Stimulated activated naive CD4-positive, alpha-beta T cell (primary cell): ENCODE measurements at places on chromosomes 4 and X.

- no peak for DNase-seq
Observed at GRCh38 chr4:73763877-73764276, 23.5 kb downstream of the CXCL8 start.

DNA sequence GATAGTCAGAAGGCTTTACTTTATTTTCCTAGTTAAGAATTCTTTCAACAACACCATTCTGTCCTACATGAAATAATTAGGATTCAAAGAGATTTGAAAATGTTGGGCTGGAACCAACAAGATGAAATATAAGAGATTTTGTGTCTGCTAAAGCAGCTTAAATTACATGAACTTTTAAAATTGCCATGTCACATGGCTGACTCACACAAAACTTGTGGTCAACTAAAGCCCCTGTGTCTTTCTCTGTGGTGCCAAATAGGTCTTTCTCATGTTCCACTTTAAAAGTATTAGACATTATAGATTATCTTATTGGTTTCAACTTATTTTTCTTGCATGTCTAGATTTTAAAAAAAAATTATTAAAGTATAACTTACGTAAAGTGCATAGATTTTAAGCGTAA lies 60.8 kb upstream of the FHL1 start:
- no peak for DNase-seq

DNA sequence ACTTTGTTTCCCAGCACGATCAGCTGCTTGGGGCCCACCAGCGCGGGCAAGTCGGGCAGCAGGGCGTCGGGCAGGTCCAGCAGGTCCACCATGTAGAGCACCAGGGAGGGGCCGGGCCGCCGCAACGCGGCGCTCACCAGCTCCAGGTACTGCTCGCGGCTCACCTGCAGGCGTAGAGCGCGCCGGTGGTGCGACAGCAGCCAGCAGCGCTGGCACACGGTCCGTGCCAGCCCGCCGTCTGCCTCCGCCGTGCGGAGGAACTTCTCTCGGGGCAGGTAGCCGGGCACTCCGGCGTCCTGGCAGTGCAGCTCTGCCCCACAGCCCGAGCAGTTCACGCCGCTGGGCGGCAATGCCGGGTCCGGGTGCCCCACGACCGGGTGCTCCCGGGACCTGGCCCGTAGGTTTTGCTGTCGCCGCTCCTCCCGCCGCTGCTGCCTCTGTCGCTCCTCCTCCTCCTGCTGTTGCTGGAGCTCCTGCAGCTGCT lies 527 bp downstream of the NOA1 start:
- DNase-seq: peak; percentile 56

DNA sequence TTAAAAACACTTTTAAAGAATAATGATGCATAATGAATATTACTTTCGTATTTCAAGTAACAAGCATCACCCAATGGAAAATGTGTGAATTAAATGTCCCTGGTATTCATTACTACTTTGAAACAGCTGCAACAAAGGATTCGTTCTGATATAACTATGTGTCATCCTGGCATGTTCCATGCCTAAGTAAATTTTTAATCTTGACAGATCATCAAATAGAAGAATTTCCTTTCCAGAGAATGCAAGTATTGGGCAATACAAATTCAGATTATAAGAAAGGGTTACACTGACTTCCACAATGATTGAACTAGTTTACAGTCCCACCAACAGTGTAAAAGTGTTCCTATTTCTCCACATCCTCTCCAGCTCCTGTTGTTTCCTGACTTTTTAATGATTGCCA lies 105.3 kb downstream of the SPCS3 start:
- no peak for DNase-seq

- DNase-seq: no peak
Observed at GRCh38 chr4:145337391-145337790, 144.3 kb upstream of the SMAD1 start.

GRCh38 chr4:10417740-10418139 lies 39.5 kb downstream of the ZNF518B start:
- no peak for DNase-seq

DNA sequence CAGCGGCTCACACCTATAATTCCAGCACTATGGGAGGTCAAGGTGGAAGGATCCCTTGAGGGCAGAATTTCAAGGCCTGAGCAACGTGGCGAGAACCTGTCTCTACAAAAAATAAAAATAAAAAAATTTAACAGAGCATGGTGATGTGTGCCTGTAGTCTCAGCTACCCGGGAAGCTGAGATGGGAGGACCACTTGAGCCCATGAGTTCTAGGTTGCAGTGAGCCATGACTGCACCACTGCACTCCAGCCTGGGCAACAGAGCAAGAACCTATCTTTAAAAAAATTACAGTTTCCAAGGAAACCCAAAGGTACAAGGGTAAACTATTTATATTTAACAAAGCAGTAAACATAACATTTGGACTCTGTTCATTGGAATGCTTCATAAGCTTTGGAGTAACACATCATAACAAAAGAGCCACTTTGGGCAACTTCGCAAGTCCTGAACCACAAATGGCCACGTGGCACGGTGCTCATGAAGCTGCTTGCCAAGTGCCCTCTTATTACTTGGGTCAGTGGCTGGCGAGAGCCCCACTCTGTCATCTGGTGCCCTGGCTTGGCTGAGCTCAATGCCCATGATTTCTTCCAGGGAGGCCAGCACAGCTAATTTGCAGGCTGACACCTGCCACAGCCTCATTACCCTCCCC lies 165.6 kb downstream of the SH3KBP1 start:
- DNase-seq: no peak

DNA sequence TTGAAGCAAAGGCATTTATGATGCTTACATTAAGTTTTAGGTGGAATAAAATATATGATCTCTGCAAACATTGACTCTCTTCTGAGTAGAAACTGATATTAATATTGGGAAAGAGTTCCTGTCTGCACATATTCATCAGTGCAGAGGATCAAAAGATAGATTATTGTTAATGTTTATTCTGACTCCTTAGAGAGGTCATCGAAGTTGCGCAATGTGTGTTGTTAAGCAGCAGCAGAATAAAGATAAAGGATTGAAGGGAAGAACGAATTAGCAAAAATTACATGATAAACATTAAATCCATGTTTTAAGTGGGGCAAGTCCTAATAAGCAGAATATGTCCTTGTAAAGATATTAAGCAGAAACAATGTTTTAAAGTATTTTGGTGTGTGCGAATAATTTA lies 72.6 kb upstream of the MBNL3 start:
- DNase-seq: no peak

- DNase-seq: no peak
Observed at GRCh38 chr4:185833055-185833598, 21.1 kb upstream of the SORBS2 start.

- DNase-seq: no peak
Observed at GRCh38 chr4:646460-646859, 21.1 kb downstream of the PDE6B start.

GRCh38 chrX:920234-920799 lies 289.7 kb downstream of the SHOX start:
- no peak for DNase-seq

GRCh38 chr4:127179256-127180087 lies 453.3 kb upstream of the INTU start:
- DNase-seq: no peak

- no peak for DNase-seq
Observed at GRCh38 chrX:102697494-102697893, 14.8 kb upstream of the GPRASP2 start.

- no peak for DNase-seq
Observed at GRCh38 chr4:15912961-15913630, 25.4 kb downstream of the FGFBP1 start.

- peak; percentile 65 for DNase-seq
Observed at GRCh38 chr4:76067652-76068286, 6.7 kb upstream of the ART3 start.

DNA sequence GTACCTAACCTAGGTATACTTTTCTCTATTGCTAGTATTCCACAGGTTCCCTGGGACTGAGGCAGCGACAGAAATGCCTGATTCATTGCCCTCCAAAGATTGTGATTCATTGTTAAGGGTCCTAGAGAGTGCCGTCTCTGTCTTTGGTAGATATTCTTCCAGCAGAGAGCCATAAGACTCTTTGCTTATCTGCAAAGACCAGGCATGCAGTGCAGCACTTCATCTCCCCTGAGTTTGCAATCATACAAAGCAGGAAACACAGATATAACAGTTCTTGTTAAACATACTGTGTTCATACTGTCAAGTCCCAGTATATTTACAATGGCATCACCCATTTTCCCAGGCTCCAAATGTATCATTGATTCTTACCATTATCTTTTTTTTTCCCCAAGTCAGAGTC lies 47.7 kb downstream of the KLF8 start:
- DNase-seq: no peak

DNA sequence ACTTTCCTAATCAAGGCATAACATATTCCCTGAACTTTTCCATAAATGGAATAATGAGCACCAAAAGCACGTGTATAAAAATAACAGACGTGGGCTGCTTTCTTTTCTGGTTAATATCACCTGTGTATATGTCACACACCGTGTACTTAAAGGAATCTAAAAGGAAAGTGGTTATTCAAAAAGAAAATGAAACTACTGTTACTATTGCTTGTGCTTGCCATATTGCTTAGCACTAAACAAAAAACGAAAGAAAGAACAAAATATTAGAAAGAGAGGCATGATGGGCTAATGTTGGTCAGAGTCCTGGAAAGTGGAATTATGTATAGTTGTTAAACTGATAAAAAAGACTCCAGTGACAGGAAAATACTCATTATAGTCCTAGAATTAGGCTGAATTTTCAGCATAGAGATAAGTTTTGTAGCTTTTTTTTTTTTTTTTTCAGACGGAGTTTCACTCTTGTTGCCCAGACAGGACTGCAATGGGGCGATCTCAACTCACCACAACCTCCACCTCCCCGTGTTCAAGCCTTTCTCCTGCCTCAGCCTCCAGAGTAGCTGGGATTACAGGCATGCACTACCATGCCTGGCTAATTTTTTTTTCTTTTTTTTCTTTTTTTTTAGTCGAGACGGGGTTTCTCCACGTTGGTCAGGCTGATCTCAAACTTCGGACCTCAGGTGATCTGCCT lies 123.2 kb downstream of the PABPC4L start:
- DNase-seq: no peak

DNA sequence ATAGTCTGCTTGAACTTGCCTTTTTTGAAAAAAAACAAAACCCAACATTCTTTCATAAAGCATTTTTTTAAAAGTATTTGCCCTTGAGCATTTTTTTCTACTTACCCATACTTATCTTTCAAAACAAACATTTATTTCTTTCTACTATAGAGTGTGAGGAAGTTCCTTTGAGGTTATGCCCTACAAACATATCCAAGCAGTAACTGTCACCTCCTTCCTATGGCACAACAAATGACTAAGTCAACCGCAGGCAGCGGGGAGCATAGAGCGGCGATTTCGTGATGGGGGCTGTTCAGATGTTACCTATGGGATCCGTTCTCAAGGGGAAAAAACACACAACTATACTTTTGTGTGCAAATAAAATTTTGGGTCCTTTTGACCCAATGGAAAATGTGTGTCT lies 19.4 kb downstream of the SPRY1 start:
- no peak for DNase-seq

DNA sequence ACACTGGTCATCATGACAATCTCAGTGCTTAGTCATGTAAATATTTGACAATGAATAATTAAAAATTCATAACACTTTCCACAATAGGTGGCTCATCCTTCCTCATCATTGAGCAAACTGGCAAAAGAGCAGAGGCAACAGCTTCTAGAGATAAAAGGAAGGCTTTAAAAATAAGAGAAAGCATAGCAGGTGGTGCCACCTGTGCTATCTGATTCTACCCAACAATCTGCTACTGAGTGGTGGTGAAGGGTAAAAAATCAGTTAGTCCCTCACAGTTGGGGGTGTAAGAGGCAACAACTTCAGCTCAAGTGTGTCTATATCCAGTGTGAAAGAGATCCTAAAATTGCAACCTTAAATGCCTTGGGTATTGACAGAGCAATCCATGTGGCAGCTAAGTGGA lies 280.1 kb upstream of the PPARGC1A start:
- no peak for DNase-seq

- DNase-seq: no peak
Observed at GRCh38 chrX:5791721-5792120, 436.9 kb downstream of the NLGN4X start.

DNA sequence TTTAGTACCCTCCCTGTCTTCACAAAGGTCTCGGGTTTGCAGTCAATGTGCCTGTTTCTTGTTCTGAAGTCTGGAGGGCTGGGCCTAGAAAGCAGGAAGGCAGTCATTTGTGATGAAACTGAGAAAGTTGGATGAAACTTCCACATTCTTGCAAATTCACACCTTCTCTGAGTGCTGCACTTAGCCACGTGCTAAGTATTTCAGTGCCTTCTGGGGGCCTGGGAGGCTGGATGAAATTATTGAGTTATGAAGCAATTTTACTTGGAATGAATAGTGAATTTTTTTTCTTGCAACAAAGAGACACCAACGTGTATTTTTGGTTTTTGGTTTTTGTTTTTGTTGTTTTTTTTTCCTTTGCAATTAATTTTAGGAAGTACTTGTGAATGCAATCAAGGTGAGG lies 71.2 kb downstream of the MSX1 start:
- no peak for DNase-seq

DNA sequence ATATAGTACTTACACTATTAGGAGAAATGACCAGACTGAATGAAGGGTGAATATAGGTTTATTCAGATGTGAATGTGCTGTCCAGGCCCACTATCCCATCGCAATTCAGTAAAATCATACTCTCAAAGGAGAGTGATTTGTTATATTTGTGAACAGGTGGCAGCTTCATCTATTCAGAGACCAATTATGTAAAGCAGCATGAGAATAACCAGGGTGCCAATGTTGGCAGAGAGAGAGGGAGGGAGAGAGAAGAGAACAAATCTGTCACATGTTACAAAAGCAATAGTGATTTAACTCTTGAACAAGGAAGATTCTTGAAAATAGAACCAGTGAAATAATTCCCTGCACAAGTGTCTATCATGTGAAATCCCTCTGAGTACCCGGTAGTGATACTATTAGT lies 38.9 kb upstream of the TLL1 start:
- DNase-seq: no peak

GRCh38 chr4:146371812-146372211 lies 149.9 kb downstream of the SLC10A7 start:
- DNase-seq: no peak
